ENCODE measurements at places on chromosomes 6 and 20.

DNA sequence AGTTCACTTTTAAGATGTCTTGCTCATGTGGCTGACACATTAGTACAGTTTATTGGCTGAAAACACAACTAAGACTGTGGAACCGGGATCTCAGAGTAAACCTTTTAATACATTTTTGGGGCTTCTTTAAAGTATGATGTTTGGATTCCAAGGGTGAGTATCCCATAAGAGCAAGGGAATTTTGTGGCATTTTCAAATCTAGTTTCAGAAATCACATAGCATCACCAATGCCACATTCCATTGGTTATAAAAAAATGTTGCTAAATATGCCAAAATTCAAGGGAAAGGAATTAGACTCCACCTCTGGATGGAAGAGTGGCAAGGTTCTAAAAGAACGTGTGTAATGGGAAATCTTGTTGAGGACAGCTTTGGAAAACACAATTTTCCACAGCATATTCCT is 338.6 kb downstream of the COL12A1 start:
- no peak for DNase-seq

- no peak for DNase-seq
These were observed 65.2 kb downstream of the EDN1 start for GRCh38 chr6:12355354-12355753.

DNA sequence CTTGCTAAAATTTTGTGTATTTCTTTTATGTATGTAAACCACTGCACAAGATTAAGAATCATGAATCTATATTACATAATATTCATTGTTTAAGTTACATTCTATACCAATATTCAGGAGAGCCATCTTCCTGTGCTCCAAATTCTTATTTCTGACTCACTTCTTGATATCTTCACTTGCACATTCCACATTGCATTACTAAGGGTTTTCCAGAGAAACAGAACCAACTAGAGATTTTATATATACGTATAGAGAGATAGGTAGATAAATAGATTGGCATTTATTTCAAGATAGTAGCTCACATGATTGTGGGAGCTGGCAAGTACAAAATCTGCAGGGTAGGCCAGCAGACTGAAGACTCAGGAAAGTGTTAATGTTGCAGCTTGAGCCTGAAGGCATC is 222.2 kb upstream of the PRSS16 start:
- DNase-seq = no peak

DNA sequence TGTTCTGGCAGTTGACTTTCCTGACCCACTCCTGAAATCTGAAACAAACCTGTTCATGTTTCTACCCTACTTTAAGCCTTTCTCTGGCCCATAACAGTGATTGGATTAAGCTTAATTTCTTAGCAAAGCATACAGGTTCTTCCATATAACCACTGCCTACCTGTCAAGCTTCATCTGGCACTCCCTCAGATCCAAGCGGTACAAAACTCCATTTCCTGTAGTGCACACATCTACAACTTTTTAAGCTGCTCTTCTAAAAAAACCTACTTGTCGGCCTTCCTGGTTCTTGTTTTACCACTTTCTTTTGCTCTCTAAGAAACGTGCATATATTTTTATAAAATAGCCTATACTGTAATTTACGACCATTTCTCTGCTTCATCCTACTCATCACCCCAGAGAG is 916 bp upstream of the PPP1R11 start:
- no peak for DNase-seq

- no peak for DNase-seq
These were observed 5.6 kb upstream of the HM13 start for GRCh38 chr20:31508517-31509244.

All from T-helper 22 cell (primary cell).